ENCODE measurements at places on chromosomes 2 and 18.

GRCh38 chr2:208268156-208268952, 2.3 kb downstream of the PIKFYVE start:
- no peak for DNase-seq

DNA sequence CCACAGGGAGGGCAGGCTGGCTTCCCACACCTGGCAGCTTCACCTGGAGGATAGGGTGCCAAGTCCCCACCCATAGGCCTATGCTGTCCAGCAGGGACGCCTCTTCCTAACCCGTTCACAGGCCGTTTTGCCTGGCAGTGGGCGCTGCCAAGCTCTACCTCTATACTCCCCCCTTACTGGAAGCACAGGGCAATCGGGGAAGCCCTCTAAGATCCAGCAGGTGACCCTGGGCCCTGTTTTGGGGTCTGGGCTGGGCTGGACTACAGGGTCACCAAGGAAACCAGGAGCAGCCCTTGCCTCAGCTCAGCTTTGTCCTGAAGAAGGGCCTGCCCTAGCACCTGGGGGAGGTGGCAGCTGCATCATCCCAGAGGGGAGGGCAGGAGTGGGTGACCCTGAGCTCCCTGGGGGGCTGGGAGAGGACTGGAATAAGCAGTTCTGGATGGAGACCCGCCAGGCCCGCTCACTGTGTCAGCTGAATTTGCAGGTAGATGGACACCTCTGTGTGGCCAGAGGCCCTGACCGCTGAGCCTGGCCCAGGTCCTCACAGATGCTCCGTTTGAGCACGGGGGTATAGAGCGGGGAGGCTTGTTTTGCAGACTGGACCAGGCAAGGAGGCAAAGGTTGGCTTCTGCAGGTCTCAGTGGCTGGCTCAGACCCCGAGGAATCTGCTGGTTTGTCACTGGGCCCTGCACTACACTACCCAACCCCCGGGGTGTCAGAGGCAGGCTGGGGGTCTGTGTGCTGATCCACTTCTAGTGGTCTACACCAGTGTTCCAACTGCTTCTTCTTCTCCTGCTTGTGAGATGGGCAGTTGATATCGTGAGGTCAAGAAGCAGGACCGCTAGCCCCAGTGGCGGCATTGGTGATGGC, 163.1 kb downstream of the ASB1 start:
- no peak for DNase-seq

GRCh38 chr18:57542126-57542525, 44.4 kb downstream of the FECH start:
- DNase-seq = no peak

- DNase-seq = no peak
These were observed 5.5 kb downstream of the UBE2E3 start for GRCh38 chr2:180985771-180986395.

DNA sequence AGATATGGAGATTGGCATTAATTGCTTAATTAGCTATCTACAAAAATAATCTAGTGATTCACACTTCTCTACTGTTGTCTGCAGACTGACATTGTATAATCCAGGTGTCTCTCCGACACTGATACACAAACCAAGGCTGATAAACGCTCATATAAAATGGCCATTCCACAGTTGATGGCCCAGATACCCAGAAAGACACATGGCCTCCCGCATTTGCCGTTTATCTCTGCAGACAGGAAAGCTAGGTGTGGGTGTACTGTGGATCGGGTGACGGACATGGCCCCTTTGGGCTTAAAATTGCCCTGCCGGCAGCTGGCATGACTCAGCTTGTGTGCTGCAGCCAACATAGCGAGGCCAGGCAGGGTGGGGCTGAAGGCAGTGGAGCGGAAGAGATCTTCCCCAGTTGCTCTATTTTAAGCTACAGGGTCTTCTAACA, 18.5 kb downstream of the PMAIP1 start:
- DNase-seq = no peak

DNA sequence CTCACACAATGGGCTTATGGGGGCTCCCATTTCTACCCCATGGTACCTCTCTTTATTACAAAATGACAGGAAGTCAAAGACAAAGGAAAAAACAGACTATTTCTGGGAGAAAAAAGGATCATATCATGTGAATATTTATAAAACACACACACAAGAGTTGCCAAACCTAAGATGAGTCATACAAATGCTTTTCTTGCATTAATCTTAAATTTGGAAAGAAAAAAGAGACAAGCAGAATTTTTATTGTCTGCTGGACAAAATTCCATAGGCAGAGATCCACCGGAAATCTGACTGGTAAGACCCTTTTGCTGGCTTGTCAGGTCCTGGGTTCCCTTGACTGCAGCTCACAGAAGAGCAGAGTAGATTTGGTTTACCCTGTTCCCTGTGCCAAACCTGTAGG, 1732.3 kb upstream of the PIK3C3 start:
- no peak for DNase-seq

DNA sequence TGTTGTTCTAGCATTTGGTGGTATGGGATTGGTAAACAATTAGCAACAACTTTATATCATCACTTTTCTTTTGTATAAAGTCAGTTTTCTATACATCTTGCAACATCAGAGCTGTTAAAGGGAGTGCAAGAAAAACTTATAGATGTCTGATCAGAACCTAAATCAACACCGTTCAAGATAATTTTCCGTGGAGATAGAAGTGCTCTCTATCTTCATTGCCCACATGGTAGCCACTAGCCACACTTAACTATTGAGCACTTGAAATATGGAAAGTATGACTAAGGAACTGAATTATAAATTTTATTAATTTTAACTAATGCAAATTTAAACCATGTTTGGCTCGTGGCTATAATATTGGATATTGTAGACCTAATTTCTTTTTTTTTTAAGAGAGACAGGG, 5.2 kb downstream of the TTC27 start:
- DNase-seq = no peak

GRCh38 chr2:98385050-98385699, 38.9 kb downstream of the CNGA3 start:
- DNase-seq = peak; percentile 57

DNA sequence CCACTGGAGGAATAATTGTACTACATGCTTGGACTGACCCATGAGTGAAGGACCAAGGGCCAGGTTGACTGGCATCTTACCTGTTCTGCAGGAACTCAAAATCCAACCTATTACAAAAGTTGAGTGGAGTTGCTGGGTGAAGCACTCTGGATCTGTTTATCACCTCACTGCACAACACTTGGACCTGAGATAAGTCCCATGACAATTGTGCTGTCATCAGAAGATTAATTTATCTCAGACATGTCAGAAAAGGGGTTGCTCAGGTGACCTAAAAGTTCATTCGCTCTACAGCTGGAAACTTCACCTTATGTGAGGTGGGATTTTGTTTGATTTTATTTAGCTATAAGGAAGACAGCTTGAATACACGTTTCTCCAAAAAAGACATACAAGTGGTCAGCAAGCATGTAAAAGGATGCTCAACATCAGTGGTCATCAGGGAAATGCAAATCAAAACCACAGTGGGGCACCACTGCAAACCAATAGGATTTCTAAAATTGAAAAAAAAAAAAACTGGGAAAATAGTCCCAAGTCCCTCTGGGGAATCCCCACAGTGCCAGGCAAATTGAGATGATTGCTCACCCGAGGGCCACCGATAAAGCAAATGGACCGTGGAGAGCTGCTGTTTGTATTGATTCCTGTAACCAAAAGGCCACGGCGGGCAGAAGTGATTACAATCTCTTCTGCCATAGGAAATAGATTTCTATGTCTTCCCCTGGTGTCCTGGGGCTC, 65.8 kb upstream of the SLC35F5 start:
- DNase-seq = no peak

- no peak for DNase-seq
These were observed 108.6 kb downstream of the OTX1 start for GRCh38 chr2:63159262-63159661.

- no peak for DNase-seq
These were observed 74.8 kb upstream of the SLC66A3 start for GRCh38 chr2:11080253-11081115.

DNA sequence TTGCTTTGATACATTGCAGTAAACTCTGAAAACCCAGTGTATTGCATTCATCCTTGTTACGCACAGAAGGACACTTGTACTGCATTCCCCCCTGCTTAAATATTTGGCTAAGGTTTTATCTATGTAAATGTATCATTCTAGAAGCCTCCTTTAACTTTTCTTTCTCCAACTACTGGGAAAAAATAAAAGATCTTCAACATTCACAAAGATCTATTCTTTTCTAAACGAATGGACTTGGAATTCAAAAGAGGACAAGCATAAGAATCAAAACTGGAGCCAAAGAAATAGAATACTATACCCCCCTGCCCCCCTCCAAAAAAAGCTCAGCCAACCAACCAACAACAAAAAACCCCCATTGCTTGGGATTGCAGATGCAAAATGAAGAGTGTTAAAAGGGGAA, 136.9 kb downstream of the EPHA4 start:
- DNase-seq = no peak

- no peak for DNase-seq
These were observed 60.9 kb downstream of the STK39 start for GRCh38 chr2:168186452-168186851.

DNA sequence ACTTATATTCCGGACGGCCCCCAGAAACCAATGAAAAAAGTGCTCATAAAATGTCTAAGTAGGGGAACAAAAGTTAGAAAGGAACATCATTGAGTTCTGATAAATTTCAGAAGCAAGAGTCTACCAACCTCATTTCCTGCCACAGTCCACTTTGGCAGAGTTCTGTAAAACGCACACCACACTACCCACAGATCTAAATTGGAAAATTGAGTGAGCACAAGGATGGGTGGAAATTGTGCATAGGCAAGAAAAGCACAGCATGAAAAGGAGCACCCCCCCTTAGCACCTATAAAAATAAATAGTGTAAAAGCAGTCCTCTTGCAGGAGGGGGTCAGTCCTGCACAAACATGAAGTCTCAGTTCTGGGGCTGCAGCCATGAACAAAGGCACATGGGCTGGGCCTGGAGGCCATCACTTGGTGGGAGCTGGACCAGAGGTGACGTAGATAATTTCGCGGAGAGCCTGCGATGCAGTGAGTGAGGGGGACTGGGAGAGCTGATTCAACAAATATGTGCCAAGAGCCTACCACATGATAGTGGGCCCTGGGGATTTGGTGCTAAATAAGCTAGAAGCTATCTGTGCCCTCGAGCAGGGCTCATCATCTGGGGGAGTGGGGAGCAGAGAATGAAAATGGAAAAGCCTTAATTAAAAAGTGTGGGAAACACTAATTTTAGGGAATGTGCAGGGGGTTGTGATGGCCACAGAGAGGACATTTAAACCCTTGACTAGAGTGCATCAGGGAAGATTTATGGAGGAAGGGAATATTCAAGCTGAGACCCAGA, 48.9 kb upstream of the SPP2 start:
- DNase-seq = no peak

DNA sequence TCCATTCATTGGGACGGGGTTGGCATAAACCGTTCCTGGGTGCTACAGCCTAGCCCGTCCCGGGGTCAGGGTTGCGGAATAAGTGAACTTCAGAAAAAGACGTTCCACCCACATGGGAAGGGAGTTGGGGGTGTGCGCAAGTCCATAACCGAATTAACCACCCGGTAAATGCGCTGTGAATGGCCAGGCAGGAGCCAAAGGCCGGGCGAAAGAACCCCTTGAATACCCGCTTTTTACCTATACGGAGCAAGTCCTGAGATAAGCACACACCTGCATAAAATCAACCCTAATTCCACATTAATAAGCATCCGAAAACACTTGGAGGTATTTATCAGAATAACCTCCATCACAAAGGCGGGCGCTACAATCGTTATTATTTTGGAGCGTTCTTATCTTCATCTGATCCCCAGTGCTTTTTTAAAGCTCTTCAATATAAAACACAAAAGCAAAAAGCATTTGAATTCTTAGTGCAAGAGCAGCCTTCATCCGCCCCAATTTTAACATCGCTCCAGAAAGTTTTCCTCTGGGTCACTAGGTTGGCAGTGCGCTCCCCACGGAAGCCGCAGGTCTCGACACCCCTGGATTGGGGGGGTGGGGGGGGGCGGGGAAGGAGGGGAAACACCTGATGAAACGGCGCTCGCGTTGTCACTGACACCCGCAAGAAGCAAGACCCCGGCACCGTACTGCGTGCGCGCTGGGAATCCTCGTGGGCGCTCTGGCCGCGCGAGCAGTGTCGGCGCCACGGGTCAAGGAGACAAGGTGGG, 1.2 kb downstream of the SATB2 start:
- DNase-seq = no peak

GRCh38 chr2:44168681-44169154, at the start of gene PPM1B:
PPM1B (plus strand) TSS chr2:44168875; CDS start chr2:44201200, 32,325 bp downstream.
- peak; percentile 99 for DNase-seq

GRCh38 chr2:73897240-73897583, 4.4 kb downstream of the ACTG2 start:
- DNase-seq = no peak

GRCh38 chr2:197873293-197873701, 68.9 kb downstream of the PLCL1 start:
- DNase-seq = no peak

All from activated T-cell treated with anti-CD3 and anti-CD28 coated beads, Interleukin-2, amount 50 U/mL, for 4 hours (primary cell).